ENCODE measurements at places on chromosomes 5 and 9. TPM values are rescaled to one million over a fixed set of nuclear protein-coding genes. Genes with fewer than 3 reads are reported as not detected.
A peak's percentile ranks its signal among the peaks of the same experiment; 100 is the strongest.

- H3K36me3 ChIP-seq = no peaks in the 10 kb centered on the region
- no peaks in the 10 kb centered on the region for H3K4me1 ChIP-seq
- peaks cover 96% of the 10 kb centered on the region for H3K27me3 ChIP-seq
- no peak overlapping the region for H3K27ac ChIP-seq
- DNase-seq = peak; percentile 69
Measured at GRCh38 chr5:518721-519120, 5.5 kb downstream of the SLC9A3 start.

- DNase-seq = no peak
- H3K36me3 ChIP-seq = no peaks in the 10 kb centered on the region
- no peak overlapping the region for H3K4me3 ChIP-seq
- no peaks in the 10 kb centered on the region for H3K27me3 ChIP-seq
Measured at GRCh38 chr5:57581772-57582171, 99.2 kb upstream of the ACTBL2 start.

DNA sequence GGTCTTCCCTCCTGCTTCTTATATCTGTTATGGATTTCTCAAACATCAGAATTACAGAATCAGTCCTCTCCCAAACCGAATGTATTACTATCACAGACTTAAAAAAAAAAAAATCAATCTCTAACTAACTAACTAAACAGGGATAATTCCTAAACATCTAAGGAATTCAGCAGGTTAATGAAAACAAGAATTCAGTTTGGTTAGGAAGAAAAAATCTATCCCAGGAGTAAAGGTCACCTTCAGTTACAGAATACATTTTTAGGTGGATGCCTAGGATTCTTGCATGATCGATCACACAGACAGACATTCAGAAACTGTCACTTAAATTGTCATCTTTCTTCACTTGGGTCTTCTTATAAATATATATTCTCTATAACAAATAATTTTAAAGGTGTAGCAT is 11.5 kb downstream of the PTAR1 start:
- no peaks in the 10 kb centered on the region for H3K27me3 ChIP-seq
- H3K36me3 ChIP-seq = peaks cover 7% of the 10 kb centered on the region

GRCh38 chr5:14175381-14175780 is 32.2 kb downstream of the TRIO start:
- peaks cover 5% of the 10 kb centered on the region for H3K36me3 ChIP-seq
- no peak overlapping the region for H3K4me3 ChIP-seq
- no peaks in the 10 kb centered on the region for H3K27me3 ChIP-seq

DNA sequence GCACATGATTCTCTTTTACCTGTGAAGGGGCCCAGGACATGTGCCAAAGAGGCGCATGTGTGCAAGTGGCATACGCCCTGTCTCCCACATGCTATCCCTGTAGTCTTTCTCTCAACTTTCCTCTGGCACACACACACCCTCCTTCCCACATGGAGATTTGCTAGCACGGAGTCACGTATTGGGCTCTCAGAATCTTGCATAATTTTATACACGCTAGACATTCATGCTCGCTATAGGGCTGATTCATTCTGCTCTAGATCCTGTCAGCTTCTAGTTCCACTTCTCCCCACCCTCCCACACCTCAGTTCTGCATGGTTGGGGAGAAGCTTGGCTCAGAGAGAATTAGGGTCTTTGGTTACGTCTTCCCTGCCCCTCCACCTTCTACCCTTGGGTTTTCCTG is 72.8 kb downstream of the CD180 start:
- no peak overlapping the region for H3K27ac ChIP-seq
- no peaks in the 10 kb centered on the region for H3K27me3 ChIP-seq
- DNase-seq = no peak
- peaks cover 8% of the 10 kb centered on the region for H3K36me3 ChIP-seq

- no peaks in the 10 kb centered on the region for H3K36me3 ChIP-seq
- no peak overlapping the region for H3K27ac ChIP-seq
- H3K27me3 ChIP-seq = no peaks in the 10 kb centered on the region
- no peak overlapping the region for H3K4me3 ChIP-seq
Measured at GRCh38 chr5:126234563-126235195, 188.5 kb upstream of the GRAMD2B start.

GRCh38 chr9:304106-304505 is 89.4 kb downstream of the DOCK8 start:
- peak overlapping the region; percentile 75 for H3K27ac ChIP-seq
- no peaks in the 10 kb centered on the region for H3K36me3 ChIP-seq
- no peak for DNase-seq
- peaks cover 6% of the 10 kb centered on the region for H3K4me1 ChIP-seq
- H3K27me3 ChIP-seq = no peaks in the 10 kb centered on the region

DNA sequence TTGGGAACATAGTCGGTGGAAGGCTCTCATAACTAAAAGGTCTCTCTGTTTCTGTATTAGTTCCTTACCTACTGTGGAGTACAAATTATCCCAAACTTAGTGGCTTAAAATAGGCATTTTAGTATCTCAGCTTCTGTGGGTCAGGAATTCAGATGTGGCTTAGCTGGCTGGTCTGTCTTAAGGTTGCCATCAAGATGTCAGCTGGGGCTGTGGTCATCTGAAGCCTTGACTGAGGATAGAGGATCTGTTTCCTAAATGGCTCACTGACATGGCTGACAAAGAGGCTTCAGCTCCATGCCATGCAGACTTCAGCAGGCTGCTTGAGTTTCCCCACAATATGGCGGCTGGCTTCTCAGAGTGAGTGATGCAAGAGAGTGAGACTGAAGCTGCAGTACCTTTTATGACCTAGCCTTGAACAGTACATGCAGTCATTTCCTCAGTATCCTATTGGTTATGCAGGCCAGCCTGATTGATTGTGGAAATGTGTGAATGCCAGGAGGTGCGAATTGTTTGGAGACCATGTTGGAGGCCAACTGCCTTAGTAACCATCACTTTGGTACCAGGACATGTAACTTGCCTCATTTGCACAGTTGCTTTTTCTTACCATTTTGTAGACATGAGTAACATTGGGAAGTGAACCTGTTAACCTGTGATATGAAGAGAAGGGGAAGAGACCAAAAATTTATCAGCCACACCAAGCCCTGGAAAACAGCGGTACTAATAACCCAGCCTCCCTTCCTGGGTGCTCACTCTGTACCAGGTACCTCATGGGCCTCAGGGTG is 152.8 kb upstream of the IER5L start:
- no peaks in the 10 kb centered on the region for H3K27me3 ChIP-seq
- H3K4me1 ChIP-seq = peaks cover 50% of the 10 kb centered on the region
- H3K36me3 ChIP-seq = no peaks in the 10 kb centered on the region
- DNase-seq = no peak
- no peak overlapping the region for H3K4me3 ChIP-seq
- no peak overlapping the region for H3K27ac ChIP-seq

- peak overlapping the region; percentile 48 for H3K27ac ChIP-seq
- no peak overlapping the region for H3K4me3 ChIP-seq
- no peaks in the 10 kb centered on the region for H3K36me3 ChIP-seq
- peaks cover 14% of the 10 kb centered on the region for H3K4me1 ChIP-seq
- H3K27me3 ChIP-seq = no peaks in the 10 kb centered on the region
Measured at GRCh38 chr5:33008751-33009418, 297.8 kb downstream of the NPR3 start.

- DNase-seq = no peak
- no peaks in the 10 kb centered on the region for H3K4me1 ChIP-seq
- H3K4me3 ChIP-seq = no peak overlapping the region
- no peaks in the 10 kb centered on the region for H3K27me3 ChIP-seq
- H3K27ac ChIP-seq = no peak overlapping the region
Measured at GRCh38 chr5:27511061-27511460, 472.7 kb upstream of the CDH9 start.

The BNC2 gene
- total RNA-seq = 2.9 TPM

The PCDHB15 gene
- total RNA-seq = not detected

The NRARP gene
- total RNA-seq = 25.8 TPM

The C5orf52 gene
- not detected for total RNA-seq

The FOXB2 gene
- not detected for total RNA-seq

The DOCK2 gene
- total RNA-seq = 0.41 TPM

Measured in PC-9 (cell line).